Left ventricle myocardium superior (tissue), 1 donor: ENCODE measurements at places on chromosomes 2 and 18. TPM values are rescaled to one million over a fixed set of nuclear protein-coding genes. Genes with fewer than 3 reads are reported as not detected.
A peak's percentile ranks its signal among the peaks of the same experiment; 100 is the strongest.

CD302 gene
- 19.9 TPM for total RNA-seq

TUBA4B gene
- total RNA-seq: not detected

CCDC93 gene
- total RNA-seq: 25.2 TPM

ANTXR1 gene
- 28.9 TPM for total RNA-seq

- no peak for DNase-seq
Observed at GRCh38 chr18:80006724-80007123, 18.4 kb upstream of the TXNL4A start.

DNA sequence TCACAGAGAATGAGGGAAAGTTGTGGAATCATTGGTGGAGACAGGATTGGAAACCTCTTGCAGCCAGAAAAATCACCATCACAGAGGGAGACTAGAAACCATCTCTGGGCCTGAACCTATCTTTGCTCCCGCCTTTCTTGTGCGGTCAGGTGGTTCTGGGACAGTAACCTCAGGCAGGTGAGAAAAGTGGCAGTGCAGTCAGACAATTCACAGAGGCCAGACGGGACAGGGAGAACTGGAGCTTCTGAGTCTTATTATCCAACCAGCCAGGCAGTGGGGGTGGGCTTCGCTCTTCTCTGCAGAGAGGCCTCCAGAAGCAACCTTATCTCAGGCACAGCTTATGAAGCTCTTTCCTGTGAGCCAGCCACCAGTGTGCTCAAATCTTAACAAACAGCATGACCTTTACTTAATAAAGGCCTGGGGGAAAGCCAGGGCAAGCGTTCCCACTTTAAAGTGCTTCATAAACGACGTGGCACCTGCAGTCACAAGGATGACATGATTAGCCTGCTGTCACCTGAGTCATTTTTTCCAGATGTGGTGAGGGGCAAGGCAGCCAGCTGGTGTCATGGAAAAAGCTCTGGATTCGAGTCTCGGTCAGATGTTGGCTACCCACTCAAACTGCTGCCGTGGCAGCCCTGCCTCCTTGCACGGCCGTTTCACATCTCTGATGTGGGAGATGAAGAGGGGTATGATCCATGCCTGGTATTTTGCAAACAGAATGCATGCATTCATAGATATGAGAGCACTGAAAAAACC lies 109.7 kb downstream of the B3GNT2 start:
- no peak for DNase-seq

GRCh38 chr2:158889135-158889853 lies 79.1 kb upstream of the TANC1 start:
- DNase-seq: no peak

- DNase-seq: no peak
Observed at GRCh38 chr2:174681099-174682006, 82.9 kb downstream of the CHRNA1 start.

DNA sequence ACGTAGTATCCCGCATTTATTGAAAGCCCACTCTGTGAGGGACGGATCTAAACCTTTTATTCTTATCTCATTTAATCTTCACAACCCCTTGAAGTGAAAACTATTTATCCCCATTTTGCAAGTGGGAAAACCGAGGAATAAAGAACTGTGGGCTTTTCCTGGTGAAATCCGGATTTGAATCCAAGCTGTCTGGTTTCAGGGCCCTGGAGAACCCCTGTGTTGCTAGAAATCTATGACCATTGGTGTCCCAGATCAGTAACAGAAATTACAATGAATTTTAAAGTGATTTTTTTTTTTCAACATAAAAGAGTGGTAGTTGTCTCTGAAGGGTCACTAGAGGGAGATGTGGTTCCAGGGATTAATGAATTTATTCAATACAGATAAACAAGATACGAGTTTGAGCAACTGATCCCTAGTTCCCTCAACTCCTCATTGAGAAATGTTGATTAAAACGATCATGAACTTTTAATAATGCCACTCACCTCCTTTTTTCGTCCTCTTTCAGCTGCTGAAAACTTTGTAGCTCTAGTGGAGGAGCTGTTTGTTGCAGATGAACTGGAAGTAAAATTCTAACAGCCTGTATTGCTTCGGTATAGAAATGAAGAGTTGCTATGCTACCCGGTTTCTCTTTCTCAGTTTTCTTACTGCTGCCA lies 940 bp downstream of the XRCC5 start:
- DNase-seq: no peak

GRCh38 chr18:76973520-76974266 lies 151.3 kb downstream of the ZNF236 start:
- DNase-seq: no peak

GRCh38 chr2:159165048-159165447 lies 121.5 kb downstream of the WDSUB1 start:
- no peak for DNase-seq

GRCh38 chr2:233060501-233060979 lies 398 bp downstream of the INPP5D start:
- no peak for DNase-seq

DNA sequence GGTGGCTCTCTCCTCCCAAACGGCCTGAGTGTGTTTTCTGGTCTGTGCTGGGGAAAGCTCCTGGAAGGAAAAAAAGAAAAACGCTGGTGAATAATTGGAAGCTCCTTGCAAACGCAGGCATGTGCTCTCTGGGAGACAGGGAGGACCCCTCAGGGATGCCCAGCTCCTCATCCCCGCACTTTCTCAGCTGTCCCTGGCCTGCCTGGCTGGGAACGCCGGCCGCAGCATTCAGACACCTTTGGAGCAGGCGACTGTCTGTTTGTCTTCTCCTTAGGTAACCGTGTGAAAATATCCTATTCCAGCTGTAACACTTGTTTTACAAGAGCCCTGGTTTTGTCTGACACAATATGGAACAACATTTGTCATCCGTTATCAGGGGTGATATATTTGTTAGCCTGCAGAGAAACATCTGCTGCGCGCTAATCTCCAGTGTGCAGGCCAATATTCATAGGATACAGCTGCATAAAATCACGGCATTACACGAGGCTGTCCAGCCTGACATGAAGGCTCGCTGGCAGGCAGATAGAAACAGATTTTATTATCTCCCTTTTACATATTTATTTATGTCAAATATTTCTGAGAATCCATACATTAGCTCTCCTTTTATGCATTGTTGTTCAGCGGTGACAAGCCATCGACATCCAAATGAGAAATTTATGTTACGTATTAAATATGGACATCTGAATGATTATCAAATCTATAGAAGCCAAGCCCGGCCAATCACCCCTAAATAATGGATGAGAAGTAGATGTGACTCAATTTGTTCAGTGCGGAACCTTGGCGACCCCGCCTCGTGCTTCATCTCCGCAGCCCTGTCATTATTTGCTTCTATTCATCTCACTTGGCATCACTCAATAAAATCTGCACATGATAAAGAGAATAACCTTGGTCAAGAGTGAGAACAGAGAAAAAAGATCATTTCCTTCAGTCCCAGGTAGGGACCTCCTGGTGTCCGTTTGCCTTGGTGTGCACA lies 675.1 kb upstream of the SALL3 start:
- DNase-seq: no peak

DNA sequence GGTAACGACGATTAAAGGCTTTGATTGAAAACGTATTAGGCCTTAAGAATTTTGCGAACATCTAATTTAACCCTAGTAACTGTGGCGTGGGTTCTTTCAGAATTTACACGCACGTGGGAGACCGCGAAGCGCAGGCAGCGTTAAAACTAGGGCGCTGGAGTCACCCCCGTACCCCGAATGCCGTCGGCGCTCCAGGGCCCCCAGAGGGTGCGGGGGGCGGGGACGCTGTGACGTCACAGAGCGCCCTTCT lies 673 bp upstream of the SMCHD1 start:
- DNase-seq: peak; percentile 81

- no peak for DNase-seq
Observed at GRCh38 chr2:149221898-149222297, 108.5 kb upstream of the LYPD6 start.
